ENCODE measurements at places on chromosomes 4 and X.

GRCh38 chr4:152448854-152449253, 87.0 kb downstream of the FBXW7 start:
- DNase-seq = no peak

GRCh38 chr4:648579-649292, 23.4 kb downstream of the PDE6B start:
- peak; percentile 38 for DNase-seq

DNA sequence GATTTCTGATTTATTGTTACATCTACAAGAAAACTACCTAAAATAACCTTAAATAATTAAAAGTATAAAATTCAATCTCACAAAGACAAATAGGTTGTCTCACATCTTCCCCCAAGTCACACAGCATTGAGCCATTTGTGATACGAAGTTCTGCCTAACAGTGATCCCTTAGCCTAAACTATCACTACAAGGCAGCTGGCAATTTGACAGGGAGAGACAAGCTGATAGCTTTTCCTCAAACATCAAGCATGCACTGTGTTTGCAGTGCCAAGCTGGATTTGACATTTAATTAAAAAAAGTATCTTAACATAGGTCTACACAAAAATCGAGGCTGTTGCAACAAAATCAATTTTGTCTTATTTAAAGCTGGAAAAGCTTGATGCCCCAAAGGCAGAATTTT, 464.7 kb upstream of the TRAM1L1 start:
- no peak for DNase-seq

DNA sequence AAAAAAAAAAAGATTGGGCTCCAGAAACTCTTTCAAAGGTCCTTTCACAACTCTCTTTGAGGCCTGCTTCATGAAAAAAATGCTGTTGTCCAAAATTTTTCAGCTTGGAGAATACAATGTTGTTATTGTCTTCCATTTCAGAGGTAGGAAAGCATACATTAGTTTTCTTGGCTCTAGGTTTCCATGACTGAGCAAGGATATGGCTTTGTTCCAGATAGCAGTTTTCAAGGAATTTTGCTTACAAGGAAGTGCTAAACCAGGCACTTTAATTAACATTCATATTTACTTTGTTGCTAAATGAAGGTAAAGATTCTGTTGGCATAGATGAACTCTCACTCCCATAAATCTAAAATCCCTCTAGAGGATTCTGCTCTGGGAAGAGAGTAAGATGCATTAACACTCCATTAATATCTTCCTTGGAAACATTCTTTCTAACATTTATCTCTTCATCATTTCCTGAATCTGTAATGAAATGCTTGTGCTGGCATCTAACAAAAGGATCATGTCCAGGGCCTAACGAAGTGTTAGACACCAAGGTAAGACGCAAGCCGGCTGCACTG, 118.4 kb downstream of the COL25A1 start:
- no peak for DNase-seq

DNA sequence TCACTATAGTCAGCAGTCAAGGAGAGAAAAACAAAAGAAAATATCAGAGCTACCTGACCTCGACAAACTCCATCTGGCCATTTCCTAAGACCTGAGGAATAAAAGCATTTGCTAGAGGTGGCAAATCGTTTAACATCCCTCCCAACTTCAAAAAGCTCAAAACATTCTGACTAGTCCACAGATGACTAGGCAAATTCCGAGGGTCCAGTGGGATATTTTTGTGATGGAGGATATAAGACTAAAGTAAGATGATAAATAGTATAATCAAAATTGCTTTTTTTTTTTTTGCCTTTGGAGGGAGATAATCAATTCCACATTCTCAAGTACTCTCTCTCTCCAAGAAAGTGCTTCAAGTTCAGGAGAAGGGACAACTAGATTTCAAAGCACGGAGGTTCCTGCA, 119.1 kb upstream of the ETNPPL start:
- DNase-seq = no peak

DNA sequence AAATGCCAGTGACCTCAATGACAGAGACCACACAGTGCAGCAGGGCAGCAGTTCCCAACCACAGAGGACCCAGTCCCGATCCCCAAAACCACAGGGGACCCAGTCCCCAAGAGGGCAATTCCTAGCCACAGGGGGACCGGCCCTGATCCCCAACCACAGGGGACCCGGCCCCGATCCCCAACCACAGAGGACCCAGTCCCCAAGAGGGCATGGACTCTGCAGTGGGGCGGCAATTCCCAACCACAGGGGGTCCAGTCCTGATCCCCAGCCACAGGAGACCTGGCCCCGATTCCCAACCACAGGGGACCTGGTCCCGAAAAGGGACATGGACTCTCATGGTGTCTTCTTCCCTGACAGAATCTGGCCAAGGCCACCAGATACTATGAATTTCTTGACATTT, 136.3 kb downstream of the AFAP1 start:
- DNase-seq = no peak

- DNase-seq = no peak
These were observed 28.4 kb downstream of the SLAIN2 start for GRCh38 chr4:48369771-48370170.

- DNase-seq = no peak
These were observed 203.3 kb downstream of the MAPK10 start for GRCh38 chr4:86156531-86156930.

GRCh38 chrX:136457303-136457917, 30.3 kb upstream of the BRS3 start:
- no peak for DNase-seq

GRCh38 chr4:153084980-153085630, 119.1 kb upstream of the TRIM2 start:
- peak; percentile 83 for DNase-seq

DNA sequence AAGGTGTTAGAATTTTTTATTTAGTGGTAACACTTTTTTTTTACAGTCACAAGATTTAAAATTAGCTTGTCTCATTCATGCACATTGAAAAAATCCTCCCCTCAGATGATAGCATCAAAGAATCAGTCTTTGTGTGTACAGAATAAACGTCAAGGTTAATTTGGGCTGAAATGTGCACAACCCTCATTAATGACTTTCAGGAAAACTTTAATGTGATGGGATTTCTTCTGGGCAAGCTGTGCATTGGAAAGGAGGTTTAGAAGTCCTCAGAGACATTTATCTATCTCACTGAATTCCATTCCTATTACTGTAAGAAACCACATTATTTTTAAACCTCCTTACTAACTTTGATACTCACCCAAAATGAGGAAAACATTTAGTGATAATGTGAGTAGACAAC, 88.2 kb upstream of the TECRL start:
- no peak for DNase-seq

GRCh38 chrX:19237901-19238300, 105.8 kb upstream of the PDHA1 start:
- no peak for DNase-seq
